ENCODE measurements at places on chromosomes 3 and 15.

DNA sequence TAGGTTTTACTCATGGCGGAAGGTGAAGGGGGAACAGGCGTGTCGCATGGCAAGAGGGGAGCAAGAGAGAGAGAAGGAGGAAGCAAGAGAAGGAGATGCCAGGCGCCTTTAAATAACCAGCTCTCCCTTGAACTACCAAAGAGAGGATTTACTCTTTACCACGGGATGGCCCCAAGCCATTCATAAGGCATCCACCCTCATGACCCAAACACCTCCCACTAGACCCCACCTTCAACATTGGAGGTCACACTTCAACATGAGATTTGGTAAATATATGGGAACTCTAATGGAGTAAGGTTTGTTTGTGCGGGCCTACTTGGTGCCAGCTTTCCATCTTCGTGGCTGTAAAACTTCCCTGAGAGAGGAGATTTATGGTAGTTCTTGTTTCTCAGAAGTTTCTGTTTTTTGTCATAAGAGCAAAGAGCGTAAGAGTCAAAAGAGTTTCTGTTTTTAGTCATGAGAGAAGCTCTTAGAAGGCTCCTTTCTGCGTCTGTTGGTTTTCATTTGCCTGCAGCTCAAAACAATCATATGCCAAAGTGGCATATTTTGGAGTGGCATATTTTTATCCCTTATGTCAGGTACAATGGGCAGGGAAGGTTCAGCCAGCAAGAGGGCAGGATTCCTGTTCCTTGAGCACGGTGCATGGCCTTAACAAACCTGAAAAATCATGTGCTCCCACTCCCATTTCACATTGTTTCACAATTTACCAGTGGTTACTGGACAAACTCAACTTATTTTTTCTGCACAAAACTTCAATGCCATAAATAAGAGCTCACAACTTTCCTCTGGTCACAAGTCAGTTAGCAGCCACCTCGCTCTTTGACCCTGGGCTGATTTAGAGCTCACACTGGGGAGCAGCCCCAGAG, 12.5 kb downstream of the PML start:
- DNase-seq = no peak

DNA sequence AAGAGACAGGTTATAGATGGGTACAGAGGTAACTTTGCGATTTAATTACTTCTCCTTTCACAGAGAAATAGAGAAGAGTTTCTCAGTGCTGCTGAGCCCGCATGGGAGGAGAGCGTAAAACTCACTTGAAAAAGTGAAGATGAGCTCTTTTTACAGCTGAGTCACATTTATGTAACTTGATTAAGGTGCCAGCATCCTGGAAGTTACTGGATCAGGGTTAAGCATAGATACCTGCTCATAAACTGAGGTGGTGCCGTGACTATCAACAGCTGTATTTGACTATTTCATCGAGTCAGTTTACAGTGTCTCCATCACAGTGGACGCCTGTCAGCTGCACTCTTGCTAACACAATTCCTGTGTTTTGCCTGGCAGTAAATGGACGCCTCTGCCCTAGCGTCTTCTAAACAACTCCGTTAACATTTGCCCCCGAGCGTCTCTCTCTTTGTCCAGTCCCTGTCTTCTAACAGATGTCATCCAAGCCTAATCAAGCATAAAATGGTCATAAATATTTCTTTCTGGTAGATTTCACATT, 414.6 kb downstream of the FOXP1 start:
- no peak for DNase-seq

GRCh38 chr3:143067201-143067600, 52.4 kb upstream of the CHST2 start:
- no peak for DNase-seq

DNA sequence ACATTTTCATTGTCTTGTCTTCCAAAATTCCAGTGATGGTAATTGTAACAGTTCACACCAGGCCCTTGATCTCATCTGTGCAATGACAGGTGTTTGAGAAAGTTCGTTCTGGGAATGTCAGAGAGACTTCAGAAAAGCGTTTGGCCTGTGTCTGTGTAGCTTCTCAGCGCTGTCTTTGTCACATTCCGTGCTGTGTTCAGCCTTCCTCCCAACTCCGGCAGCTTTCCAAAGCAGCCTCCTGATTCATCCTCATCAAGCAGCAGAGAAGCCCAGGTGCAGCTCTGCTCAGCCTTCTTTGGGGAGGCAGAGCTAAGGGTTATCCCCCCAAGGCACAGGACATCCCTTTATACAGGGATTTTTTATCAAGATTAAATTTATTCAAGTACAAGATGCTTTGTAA, 494.0 kb upstream of the SUCLG2 start:
- no peak for DNase-seq

GRCh38 chr15:57522148-57522547, 69.6 kb upstream of the MYZAP start:
- no peak for DNase-seq

DNA sequence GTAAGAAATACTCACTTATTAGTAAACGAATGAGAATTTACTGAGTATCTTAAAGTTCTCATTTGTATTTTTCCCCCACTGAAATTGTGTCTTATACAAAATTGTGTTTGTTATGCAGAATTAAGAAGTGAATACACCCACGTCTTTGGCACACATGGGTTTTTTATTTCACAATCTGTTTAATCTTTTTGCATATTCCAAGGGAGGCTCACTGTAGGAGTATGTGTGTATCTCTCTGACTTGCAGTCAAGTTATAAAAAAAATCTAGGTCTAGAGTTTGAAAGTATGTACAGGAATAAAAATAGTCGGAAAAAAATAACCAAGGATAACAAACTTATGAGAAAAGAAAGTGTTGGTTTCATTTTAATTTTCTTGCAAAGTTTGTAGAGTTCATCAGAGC, 255.2 kb downstream of the PDCD6IP start:
- no peak for DNase-seq

GRCh38 chr3:123153125-123154019, 48.4 kb upstream of the SEC22A start:
- DNase-seq = no peak
